ENCODE measurements at places on chromosomes 12 and 14.

GRCh38 chr12:40127408-40127807 lies 21.5 kb upstream of the SLC2A13 start:
- DNase-seq: no peak

GRCh38 chr14:59371771-59372170 lies 93.4 kb downstream of the GPR135 start:
- DNase-seq: no peak

- no peak for DNase-seq
Observed at GRCh38 chr12:49537752-49538509, 899 bp upstream of the KCNH3 start.

GRCh38 chr14:91997492-91997891 lies 42.4 kb downstream of the TRIP11 start:
- no peak for DNase-seq

DNA sequence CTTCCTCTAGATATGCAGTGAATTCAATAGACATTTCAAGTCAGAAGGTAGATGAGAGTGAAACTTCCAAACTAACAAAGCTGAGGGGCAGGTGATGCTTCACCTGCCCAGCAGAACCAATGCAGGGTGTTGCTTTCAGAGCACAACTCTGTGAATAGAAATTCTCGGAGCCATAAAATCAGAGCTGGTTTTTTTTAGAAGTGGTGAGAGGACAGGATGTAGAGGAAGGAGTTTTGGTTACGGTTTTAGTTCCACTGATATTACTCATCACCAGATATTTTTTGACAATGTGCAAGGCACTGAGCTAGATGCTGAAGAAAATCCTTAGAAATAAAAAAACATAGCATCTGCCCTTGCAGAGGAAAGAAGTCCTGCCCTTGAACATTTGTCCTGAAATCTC lies 62.2 kb downstream of the BMP4 start:
- DNase-seq: peak; percentile 29

Measured in AG08396 (cell line).